Hematopoietic multipotent progenitor cell treated with erythropoietin and hydrocortisone succinate and interleukin-3 and kit ligand, for 6 days (in vitro differentiated cells): ENCODE measurements at places on chromosomes 12 and 14.

DNA sequence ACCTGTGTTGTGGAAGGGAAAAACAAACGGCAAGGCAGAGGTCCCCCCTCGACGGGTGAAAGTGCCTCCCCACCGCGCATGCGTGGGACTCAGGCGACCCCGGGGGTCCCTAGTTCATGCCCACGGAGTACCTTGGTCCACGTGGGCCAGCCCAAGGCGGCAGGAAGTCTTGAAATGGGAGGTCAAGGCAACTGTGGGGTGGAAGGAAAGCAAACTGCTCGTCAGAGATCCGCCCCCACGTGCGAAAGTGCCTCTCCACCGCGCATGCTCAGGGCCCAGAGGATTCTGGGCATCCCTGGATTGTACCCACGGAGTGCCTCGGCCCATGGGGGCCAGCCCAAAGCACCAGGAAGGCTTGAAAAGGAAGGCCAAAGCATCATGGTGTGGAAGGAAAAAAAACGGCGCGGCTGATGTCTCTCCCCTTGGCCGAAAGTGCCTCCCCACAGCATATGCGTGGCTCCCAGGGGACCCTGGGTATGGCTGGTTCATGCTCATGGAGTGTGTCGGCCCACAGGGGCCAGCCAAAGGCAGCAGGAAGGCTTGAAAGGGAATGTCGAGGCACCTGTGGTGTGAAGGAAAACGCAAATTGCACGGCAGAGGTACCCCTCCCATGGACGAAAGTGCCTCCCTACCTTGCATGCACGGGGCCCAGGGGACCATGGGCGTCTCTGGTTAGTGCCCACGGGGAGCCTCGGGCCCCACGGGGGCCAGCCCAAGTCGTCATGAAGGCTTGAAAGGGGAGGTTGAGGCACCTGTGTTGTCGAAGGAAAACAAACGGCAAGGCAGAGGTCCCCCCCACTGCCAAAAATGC lies 369.7 kb downstream of the ALG10 start:
- DNase-seq: no peak

DNA sequence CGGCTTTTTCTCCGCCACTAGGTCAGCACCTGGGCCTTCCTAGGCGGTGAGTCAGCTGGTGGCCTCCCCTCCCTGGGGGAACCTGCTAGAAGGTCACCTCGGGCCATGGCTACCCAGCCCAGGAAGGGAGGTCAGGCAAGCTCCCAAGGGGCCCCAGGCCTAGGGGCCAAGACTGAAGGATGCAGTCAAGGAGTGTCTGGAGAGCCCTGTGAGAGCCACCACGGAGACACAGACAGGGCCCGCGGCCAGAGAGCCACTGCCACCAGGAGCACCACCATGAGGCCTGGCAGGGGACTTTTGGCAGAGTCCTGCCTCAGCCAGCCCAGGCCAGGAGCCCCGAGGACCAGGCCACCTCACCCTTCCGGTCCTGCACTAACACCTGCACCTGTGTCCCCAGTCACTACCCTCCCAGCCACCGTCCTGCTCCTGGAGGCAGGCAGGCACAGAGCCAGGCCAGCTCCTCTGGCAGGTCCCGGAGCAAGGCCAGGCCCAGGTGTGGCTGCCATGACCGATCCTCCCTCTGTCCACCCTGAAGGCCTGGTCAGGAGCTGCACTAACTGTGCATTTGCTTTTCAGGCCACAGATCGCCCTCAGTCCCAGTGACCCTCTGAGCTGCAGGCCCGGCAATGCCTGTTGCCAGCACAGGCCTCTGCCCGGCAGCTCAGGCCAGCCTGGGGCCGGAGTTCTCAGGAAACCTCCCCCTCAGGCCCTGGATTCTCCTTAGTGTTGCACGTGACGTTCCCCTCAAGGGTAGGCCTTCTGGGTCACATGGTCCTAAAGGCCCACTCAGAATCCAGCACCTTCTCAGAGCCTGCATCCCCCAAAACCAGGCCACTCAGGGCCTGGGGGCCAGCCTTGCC lies 6.9 kb downstream of the PHETA1 start:
- no peak for DNase-seq

GRCh38 chr14:79502136-79502750 lies 709.1 kb downstream of the DIO2 start:
- DNase-seq: no peak

DNA sequence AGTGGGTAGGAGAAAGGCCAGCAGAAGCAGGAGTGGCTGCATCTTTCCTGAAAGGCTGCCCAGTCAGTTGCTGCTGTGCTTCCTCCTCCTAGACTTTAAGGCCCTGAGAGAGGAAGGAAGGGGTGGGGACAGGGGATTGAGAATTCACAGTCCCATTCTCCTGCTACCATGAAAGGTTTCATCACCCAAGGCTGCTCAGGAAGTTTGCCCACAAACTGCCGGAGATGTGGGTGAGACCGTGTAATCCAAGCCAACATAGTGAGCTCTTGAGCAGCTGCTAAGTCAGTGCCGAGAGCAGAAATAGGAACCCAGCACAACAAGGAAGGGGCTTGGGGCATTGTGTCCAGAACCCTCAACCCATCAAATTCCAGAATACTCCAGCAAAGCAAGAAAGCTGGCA lies at the start of gene CTSG:
TSS of gene CTSG (minus strand) at position 69 of the 400 bp plus-strand sequence. CDS start at position 42, 27 bp downstream.
- DNase-seq: peak; percentile 70

GRCh38 chr14:103136388-103137271 lies 13.4 kb downstream of the TNFAIP2 start:
- peak; percentile 56 for DNase-seq

GRCh38 chr14:74949859-74950573 lies 5.4 kb downstream of the PGF start:
- DNase-seq: peak; percentile 64

- DNase-seq: no peak
Observed at GRCh38 chr12:32089586-32089985, 17.1 kb upstream of the BICD1 start.

DNA sequence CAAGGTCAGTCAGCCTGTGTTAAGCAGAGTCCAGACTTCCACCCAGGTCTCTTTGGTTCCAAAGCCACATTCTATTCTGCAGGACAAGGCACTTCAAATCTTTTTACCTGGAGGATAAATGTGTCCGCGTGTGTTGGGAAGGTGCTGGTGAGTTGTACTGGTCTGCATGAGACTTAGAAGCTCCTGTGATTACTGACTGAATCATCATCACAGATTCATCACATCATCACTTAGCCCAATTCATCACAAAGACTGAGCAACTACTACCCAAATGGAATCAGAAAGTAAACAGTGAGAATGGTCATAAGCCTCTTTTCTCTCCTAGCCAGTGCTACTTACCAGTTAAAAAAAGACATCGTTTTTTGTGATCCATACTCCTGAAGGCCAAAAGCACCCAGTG lies 5.3 kb downstream of the SLC15A5 start:
- no peak for DNase-seq

DNA sequence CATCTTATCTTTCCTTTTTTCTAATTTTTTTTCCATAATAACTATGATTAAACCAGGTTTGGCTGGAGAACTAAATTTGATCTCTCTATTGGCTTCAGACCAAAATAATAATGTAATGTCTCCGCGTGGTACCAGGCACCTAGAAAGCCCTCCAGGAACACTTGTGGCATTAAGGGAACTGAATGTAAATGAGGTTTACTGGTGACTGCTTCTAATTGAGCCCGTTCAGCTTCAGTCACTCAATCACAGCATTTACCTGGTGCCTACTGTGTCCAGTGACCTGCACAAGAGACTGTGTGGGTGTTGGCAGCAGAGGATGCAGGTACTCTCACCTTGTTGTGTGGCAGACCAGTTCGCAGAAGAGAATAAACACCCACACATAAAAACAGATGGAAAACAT lies 302.5 kb downstream of the DPF3 start:
- no peak for DNase-seq
